ENCODE measurements at places on chromosomes 2 and 18.

GRCh38 chr2:23609254-23609653 is 224.3 kb downstream of the KLHL29 start:
- peaks cover 2% of the 10 kb centered on the region for H3K27me3 ChIP-seq
- no peak overlapping the region for H3K27ac ChIP-seq
- no peaks in the 10 kb centered on the region for H3K36me3 ChIP-seq
- no peak overlapping the region for H3K4me3 ChIP-seq
- DNase-seq: no peak
- H3K4me1 ChIP-seq: peaks cover 3% of the 10 kb centered on the region

DNA sequence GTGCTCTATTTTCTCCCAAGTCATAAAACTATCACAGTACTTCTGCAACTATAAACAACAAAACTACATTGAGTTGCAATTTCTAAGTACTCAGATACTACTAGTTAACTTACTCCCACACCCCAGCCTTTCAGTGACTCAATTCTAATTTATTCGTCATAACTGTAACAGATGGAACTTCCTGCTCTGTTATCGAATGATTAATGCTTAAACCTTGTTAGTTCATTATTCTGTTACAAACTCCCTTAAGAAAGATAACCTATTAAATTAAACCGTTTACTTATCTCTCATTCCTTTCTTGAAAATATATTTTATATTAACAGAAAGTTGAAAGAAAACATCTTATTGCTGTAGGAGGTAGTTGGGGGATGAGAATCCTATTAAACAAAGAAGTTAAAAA is 17.0 kb downstream of the TNFAIP6 start:
- H3K4me3 ChIP-seq: no peak overlapping the region
- no peak for DNase-seq
- H3K36me3 ChIP-seq: no peaks in the 10 kb centered on the region
- H3K27me3 ChIP-seq: peaks cover 8% of the 10 kb centered on the region
- peaks cover 5% of the 10 kb centered on the region for H3K4me1 ChIP-seq
- H3K27ac ChIP-seq: no peak overlapping the region

DNA sequence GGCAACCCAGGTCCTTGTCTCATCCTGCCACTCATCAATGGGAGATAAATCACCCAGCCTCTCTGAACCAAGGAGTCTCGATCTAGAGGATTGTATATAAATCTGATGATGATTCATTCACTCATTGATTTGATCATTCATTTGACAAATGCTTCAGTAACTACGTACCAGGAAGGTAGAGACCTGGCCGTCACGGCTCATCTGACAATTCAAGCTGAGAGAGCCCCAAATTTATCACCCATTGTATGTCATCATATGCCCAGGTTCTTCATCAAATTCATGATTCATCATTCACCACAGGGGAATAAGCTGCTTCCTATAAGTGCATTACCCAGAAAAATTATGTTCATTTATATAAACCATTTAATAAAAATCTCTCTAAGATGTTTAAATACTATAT is 116.9 kb downstream of the FAM161A start:
- H3K27ac ChIP-seq: no peak overlapping the region
- no peak for DNase-seq
- peaks cover 3% of the 10 kb centered on the region for H3K27me3 ChIP-seq

DNA sequence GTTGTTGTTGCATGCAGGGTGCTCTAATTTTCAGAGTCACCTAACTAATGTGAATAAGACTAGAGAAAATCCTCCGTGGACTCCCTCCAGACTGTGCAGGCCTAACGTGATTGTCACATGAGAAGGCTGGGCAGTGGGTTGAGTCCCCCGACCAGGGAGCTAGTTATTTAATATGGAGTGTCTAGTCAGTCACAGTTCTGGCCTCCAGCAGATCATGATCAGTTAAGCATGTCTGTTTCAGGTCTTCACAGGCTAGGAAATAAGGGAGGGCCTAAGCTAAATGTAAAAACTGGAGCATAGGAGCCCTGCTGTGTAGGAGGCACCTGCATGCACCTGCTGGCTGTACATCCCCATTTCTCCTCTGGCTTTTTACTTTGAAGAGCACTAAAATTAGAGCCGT is 86.8 kb downstream of the PRPF40A start:
- DNase-seq: no peak
- H3K36me3 ChIP-seq: peaks cover 3% of the 10 kb centered on the region
- H3K27me3 ChIP-seq: peaks cover 9% of the 10 kb centered on the region

GRCh38 chr2:73564986-73565385 is 77.2 kb downstream of the NAT8 start:
- no peak overlapping the region for H3K27ac ChIP-seq
- H3K36me3 ChIP-seq: peaks cover 4% of the 10 kb centered on the region
- H3K4me1 ChIP-seq: no peaks in the 10 kb centered on the region
- no peak overlapping the region for H3K4me3 ChIP-seq
- no peaks in the 10 kb centered on the region for H3K27me3 ChIP-seq

GRCh38 chr2:67502346-67503065 is 105.4 kb downstream of the ETAA1 start:
- H3K27me3 ChIP-seq: no peaks in the 10 kb centered on the region
- DNase-seq: no peak
- no peaks in the 10 kb centered on the region for H3K4me1 ChIP-seq
- no peak overlapping the region for H3K27ac ChIP-seq
- no peak overlapping the region for H3K4me3 ChIP-seq

DNA sequence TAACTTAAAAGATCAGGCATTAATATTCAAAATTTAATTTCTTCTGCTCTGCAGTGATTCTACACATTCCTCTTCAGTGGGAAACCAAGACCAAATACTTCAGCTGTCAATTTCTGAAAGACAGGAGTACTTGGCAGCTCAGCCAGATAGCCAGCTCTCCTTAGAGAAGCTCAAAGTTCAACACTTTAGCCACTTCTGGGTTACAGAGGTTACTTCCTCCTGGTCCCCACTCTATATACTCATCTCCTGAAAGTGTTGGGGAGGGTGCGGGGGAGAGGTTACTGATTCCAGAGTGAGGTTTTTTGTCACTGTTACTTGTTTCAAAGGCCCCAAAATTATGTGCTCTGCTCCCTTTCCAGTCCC is 4.1 kb downstream of the CYTIP start:
- H3K36me3 ChIP-seq: peaks cover 82% of the 10 kb centered on the region
- DNase-seq: no peak
- H3K27me3 ChIP-seq: no peaks in the 10 kb centered on the region
- H3K27ac ChIP-seq: peak overlapping the region; percentile 99

GRCh38 chr18:10604182-10604581 is 78.4 kb downstream of the NAPG start:
- no peak overlapping the region for H3K4me3 ChIP-seq
- no peak for DNase-seq
- H3K36me3 ChIP-seq: no peaks in the 10 kb centered on the region
- no peak overlapping the region for H3K27ac ChIP-seq
- H3K4me1 ChIP-seq: no peaks in the 10 kb centered on the region

GRCh38 chr18:70220628-70221027 is 15.1 kb upstream of the RTTN start:
- no peak overlapping the region for H3K4me3 ChIP-seq
- H3K36me3 ChIP-seq: no peaks in the 10 kb centered on the region
- no peak overlapping the region for H3K27ac ChIP-seq

DNA sequence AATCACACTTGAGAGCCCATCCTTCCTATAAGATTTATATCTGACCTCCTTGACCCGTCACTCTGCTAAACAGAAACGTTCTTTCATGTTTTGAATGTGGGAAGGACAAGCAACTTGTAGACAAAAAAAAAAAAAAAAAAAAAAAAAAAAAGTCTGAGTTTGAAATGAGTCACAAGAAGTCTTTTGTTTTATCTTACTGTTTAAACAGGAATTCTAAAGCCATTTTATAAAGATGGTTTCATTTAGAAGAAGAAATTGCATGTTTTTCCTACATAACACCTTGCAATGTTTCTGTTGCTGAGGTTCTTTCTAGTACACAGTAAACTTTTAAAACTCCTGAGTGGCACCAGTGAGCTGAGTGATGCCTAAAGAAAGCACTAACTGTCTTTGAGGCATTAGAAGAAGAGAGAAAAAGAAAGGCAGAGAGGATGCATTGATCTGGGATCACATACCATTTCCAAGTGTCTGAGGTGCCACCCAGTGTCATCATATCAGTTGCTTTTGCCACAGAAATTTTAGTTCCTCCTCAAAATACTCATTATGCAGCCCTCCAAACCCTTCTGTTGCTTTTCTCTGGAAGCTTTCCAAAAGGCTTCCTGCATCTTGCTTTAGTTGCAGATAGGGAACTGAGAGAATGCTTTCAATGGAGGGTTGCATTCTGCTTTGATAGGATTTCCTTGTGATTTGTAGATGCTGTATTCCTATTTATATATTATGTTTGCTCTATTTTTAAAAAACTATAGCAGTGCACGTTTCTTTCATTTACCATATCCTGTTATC is 69.1 kb downstream of the ACVR2A start:
- H3K4me1 ChIP-seq: peaks cover 11% of the 10 kb centered on the region
- peaks cover 2% of the 10 kb centered on the region for H3K27me3 ChIP-seq
- no peaks in the 10 kb centered on the region for H3K36me3 ChIP-seq
- H3K4me3 ChIP-seq: no peak overlapping the region
- no peak for DNase-seq
- H3K27ac ChIP-seq: no peak overlapping the region

DNA sequence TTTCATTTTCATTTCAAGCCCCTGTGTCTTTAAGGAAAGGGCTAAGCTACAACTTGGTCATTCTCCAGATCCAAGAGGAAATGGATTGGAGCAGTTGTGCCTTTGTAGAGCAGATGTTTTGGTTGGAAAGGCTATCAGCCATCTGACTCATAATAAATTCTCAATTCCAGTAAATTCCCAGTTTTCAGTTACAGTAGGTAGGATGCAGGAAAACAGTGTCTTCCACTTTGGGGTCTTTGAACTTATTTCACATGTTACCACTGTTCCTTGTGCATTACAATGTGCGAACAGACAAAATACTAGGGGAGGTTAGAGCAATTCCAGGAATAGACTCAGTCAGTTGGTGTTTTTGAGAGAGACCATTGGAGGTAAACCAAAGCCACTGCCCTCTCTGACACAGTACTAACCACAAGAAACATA is 211.9 kb downstream of the BABAM2 start:
- no peak for DNase-seq
- H3K27me3 ChIP-seq: no peaks in the 10 kb centered on the region
- H3K36me3 ChIP-seq: peaks cover 4% of the 10 kb centered on the region
- H3K4me3 ChIP-seq: no peak overlapping the region

DNA sequence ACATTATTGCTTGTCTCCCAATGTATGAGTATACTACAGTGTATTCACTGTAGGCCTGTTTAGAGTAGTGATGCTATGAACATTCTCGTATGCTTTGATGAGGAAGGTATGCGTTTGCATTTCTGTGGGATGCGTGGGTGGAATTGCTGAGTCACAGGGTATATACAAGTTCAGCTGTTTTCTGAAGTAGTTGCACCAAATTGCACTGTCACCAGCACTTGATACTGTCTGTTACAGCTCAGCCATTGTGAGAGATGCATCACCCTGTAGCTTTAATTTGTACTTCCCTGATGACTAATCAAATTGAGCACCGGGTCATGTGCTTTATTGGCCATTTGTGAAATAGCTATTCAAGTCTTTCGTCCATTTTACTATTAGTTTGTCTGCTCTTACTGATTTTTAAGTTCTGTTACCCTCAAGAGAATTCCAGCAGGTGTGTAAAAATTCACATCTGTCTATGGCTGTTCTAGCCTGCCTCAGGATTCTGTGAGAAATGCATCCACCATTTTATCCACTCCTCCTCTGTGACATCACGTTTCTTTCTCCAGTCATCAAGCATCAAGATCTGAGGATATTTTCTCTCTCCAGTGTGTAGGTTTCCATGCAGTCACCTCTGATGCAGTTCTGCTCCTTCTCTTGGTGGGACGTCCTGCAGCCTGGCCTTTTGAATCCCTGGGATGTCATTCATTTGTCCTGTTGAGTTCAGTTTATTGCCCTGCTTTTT is 72.5 kb downstream of the DGKD start:
- no peak for DNase-seq
- H3K4me1 ChIP-seq: peaks cover 59% of the 10 kb centered on the region
- H3K4me3 ChIP-seq: no peak overlapping the region

Data from activated T-helper 1 cell treated with anti-CD3 and anti-CD28 coated beads, Interleukin-12 subunit alpha, Interleukin-12 subunit beta, Interleukin-2, Interleukin-4 antibody, amounts not matched to agents 30 ng/mL and 10 ng/mL and 1 ng/mL, durations not matched to agents 14 hours and 24 hours and 36 hours (primary cell).